ENCODE measurements at places on chromosomes 5 and 9.

DNA sequence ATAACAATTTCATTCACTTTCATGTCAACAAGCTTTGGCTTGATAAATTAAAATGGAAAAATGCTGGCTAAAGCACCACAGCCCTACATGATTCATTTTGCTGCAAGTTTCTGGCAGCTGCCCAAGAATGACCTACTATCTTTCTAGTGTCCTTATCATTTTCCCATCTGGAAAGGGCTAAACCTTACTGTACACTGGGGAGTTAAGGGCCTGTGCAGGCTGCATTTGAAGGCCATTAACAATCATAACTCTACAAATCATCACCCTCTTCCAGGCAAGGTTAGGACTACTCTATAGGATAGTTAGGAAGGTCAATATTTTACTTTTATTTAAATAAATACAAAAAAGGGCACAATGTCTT lies 579.7 kb upstream of the ZNF608 start:
- no peaks in the 10 kb centered on the region for H3K4me1 ChIP-seq
- H3K27ac ChIP-seq, result no peak overlapping the region
- no peaks in the 10 kb centered on the region for H3K36me3 ChIP-seq
- H3K27me3 ChIP-seq, result no peaks in the 10 kb centered on the region

GRCh38 chr5:181050016-181050415 lies 9.9 kb downstream of the BTNL9 start:
- DNase-seq, result no peak
- no peak overlapping the region for H3K27ac ChIP-seq

DNA sequence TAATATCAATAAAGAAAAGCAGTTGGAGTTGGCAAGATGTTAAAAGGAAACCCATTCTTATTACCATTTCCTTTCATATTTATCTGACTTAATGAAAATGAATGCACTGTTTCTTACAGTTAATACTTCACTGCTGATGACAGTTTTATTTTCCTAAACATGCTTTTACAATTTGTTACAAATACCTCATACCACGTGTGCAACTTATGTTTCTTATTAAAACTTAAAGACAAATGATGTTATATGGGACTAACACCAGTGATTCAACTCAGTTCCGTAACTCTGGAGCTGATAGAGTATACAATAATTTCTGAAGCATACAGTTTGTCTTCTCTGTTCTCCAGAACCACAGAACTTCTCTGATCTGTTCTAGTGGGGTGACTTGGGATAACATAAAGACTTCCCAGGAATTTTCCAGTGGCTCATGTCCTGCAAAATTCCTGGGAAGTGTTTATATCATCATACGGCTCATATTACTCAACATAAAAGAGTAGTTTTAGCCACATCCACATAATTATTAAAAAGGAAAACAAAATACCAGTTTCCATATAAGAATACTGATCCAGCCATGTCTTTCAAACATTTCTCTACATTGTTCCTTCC lies 1259.0 kb upstream of the C9orf72 start:
- no peak overlapping the region for H3K27ac ChIP-seq
- H3K4me3 ChIP-seq, result no peak overlapping the region
- H3K4me1 ChIP-seq, result no peaks in the 10 kb centered on the region
- H3K27me3 ChIP-seq, result no peaks in the 10 kb centered on the region
- no peak for DNase-seq

- DNase-seq, result no peak
- no peak overlapping the region for H3K27ac ChIP-seq
- no peaks in the 10 kb centered on the region for H3K36me3 ChIP-seq
- no peaks in the 10 kb centered on the region for H3K27me3 ChIP-seq
- no peak overlapping the region for H3K4me3 ChIP-seq
- peaks cover 10% of the 10 kb centered on the region for H3K4me1 ChIP-seq
Observed at GRCh38 chr9:114483499-114483898, 21.8 kb downstream of the WHRN start.

DNA sequence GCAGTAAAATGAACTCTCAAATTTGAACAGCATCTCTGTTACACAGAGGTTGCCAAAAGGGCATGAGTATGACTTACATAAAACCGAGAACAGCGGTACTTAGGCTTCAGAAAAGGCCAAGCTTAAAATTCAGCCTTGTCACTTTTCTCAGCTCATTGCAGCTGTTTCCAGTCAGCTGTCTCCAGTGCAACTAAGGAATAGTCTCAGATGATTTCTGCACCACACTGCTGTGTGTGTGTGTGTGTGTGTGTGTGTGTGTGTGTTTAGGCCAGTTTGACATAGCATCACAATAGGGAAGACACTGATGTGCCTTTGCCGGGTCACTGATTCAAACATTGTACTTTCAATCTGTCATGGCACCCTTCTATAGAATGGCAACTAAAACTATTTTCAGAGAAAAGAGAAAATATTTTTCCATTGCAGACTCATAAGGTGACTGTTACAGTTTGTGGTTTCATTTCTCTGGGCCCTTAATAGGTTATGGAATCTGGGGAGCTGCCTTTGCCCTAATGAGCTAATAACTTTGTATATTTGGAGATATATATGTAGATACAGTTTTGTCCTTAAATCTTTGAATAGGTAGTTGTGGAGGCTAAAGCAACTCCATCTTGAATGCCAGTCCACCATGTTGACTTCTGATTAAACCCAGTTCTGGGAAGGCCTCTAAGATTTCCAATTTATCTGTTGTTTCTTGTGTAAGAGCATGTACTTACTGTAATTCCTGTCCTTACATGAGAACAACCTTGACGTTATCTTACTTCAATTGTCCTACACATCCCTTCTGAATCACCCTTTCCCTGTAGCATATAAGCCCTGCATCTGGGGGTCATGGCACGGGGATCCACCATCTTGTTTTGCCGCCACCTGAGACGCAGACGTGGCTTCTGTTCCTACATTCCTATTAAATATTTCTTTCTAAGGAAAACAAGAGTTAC lies 4.5 kb downstream of the LSM11 start:
- H3K4me1 ChIP-seq, result peaks cover 16% of the 10 kb centered on the region
- no peaks in the 10 kb centered on the region for H3K27me3 ChIP-seq
- no peak overlapping the region for H3K27ac ChIP-seq
- no peak for DNase-seq
- H3K36me3 ChIP-seq, result peaks cover 4% of the 10 kb centered on the region

GRCh38 chr9:124344291-124345050 lies 70.8 kb downstream of the PSMB7 start:
- no peaks in the 10 kb centered on the region for H3K27me3 ChIP-seq
- no peaks in the 10 kb centered on the region for H3K4me1 ChIP-seq
- no peaks in the 10 kb centered on the region for H3K36me3 ChIP-seq
- no peak overlapping the region for H3K4me3 ChIP-seq

DNA sequence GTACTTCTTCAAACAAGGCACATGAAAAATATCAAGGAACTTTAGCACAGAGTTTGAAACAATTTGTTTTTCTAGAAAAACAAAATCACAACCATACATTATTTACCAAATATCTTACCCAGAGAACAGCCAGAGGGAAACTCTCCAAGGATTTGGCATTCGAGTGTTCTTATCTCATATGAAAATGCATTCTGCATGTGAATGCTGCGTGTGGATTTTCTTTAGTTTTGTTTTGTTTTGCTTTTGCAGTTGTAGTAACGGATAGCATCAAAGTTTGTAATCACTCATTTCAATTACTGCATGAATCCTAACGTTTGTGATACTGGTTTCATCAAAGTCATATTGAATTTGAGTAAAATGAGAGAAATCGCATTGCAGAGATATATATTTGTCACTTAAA lies 28.0 kb downstream of the ADAMTSL1 start:
- H3K27me3 ChIP-seq, result peaks cover 2% of the 10 kb centered on the region
- no peak overlapping the region for H3K27ac ChIP-seq
- no peak overlapping the region for H3K4me3 ChIP-seq

GRCh38 chr5:78589923-78590322 lies 58.6 kb downstream of the LHFPL2 start:
- no peak overlapping the region for H3K27ac ChIP-seq
- H3K4me1 ChIP-seq, result peaks cover 9% of the 10 kb centered on the region
- peaks cover 5% of the 10 kb centered on the region for H3K36me3 ChIP-seq
- DNase-seq, result no peak
- H3K4me3 ChIP-seq, result no peak overlapping the region
- peaks cover 1% of the 10 kb centered on the region for H3K27me3 ChIP-seq

- H3K27me3 ChIP-seq, result no peaks in the 10 kb centered on the region
- DNase-seq, result no peak
- H3K36me3 ChIP-seq, result no peaks in the 10 kb centered on the region
- H3K27ac ChIP-seq, result no peak overlapping the region
- H3K4me3 ChIP-seq, result no peak overlapping the region
Observed at GRCh38 chr9:74358959-74359358, 138.2 kb upstream of the RORB start.

- no peaks in the 10 kb centered on the region for H3K4me1 ChIP-seq
- no peak for DNase-seq
- no peak overlapping the region for H3K27ac ChIP-seq
- H3K4me3 ChIP-seq, result no peak overlapping the region
- no peaks in the 10 kb centered on the region for H3K27me3 ChIP-seq
Observed at GRCh38 chr5:27722337-27722736, 684.0 kb upstream of the CDH9 start.

- H3K27me3 ChIP-seq, result no peaks in the 10 kb centered on the region
- DNase-seq, result no peak
Observed at GRCh38 chr5:97231025-97231636, 48.1 kb upstream of the RIOK2 start.

DNA sequence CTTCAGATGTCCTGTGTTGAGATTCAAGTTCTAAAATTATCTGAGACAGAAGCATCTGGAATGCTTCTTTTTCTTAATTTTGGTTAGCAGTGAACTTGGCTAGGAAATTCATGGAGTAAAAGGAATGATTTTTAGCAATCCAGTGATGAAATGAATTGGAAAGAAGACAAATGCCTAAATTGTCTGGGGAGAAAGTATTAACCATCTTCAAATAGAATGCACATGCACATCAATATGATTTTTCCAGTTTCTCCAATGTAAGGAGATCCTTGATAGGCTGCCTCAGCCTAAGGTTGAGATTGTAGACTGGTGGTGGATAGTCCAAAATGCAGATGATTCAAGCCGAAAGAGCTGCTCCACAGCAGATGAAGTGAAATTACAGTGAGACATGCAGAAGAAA lies 106.7 kb downstream of the PCSK5 start:
- no peaks in the 10 kb centered on the region for H3K27me3 ChIP-seq
- no peak overlapping the region for H3K27ac ChIP-seq
- H3K36me3 ChIP-seq, result peaks cover 29% of the 10 kb centered on the region

- H3K36me3 ChIP-seq, result peaks cover 76% of the 10 kb centered on the region
- H3K27ac ChIP-seq, result no peak overlapping the region
- no peak overlapping the region for H3K4me3 ChIP-seq
- DNase-seq, result peak; percentile 66
Observed at GRCh38 chr5:96752341-96753016, 55.3 kb downstream of the ERAP1 start.

DNA sequence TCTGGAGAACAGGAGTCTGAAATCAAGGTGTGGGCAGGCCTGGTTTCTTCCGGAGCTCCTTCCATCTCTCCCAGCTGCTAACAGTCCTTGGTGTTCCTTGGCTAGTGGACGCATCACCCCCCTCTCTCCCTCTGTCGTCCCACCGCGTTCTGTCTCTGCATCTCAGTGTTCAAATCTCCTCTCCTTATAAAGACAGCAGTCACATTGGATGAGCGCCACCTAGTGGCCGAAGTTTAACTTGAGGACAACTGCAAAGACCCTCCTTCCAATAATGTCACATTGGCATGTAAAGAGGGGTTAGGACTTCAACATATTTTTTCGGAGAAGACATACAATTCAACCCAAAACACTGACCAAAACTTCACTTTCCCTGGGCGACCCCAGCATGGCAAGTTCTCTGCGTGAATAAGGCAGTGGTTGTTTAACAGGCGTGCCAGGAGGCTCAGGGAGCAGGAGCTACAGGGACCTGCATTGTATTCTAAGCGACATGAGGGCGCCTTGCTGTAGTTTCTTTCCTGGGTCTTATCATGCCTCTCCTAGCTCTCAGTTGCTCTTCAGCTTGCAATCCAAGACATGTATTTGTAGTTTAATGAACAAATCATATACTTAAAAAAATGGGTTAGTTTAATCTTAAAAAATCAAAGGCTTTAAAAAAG lies 27.9 kb upstream of the BASP1 start:
- H3K4me1 ChIP-seq, result no peaks in the 10 kb centered on the region
- DNase-seq, result peak; percentile 71
- H3K27me3 ChIP-seq, result peaks cover 15% of the 10 kb centered on the region
- H3K36me3 ChIP-seq, result no peaks in the 10 kb centered on the region
- no peak overlapping the region for H3K4me3 ChIP-seq

DNA sequence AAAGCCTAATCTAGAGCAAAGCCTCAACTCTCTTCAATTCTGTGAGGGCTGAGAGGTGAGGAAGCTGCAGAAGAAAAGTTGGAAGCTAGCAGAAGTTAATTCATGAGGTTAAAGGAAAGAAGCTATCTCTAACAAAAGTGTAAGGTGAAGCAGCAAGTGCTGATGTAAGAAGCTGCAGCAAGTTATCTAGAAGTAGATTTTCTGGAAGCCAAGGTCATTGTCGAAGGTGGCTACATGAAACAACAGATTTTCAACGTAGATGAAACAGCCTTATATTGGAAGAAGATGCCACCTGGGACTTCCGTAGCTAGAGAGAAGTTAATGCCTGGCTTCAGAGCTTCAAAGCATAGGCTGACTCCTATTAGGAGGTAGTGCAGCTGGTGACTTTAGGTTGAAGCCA lies 42.0 kb downstream of the SREK1 start:
- no peak overlapping the region for H3K27ac ChIP-seq
- no peaks in the 10 kb centered on the region for H3K4me1 ChIP-seq
- H3K4me3 ChIP-seq, result no peak overlapping the region
- H3K27me3 ChIP-seq, result no peaks in the 10 kb centered on the region
- peaks cover 22% of the 10 kb centered on the region for H3K36me3 ChIP-seq

DNA sequence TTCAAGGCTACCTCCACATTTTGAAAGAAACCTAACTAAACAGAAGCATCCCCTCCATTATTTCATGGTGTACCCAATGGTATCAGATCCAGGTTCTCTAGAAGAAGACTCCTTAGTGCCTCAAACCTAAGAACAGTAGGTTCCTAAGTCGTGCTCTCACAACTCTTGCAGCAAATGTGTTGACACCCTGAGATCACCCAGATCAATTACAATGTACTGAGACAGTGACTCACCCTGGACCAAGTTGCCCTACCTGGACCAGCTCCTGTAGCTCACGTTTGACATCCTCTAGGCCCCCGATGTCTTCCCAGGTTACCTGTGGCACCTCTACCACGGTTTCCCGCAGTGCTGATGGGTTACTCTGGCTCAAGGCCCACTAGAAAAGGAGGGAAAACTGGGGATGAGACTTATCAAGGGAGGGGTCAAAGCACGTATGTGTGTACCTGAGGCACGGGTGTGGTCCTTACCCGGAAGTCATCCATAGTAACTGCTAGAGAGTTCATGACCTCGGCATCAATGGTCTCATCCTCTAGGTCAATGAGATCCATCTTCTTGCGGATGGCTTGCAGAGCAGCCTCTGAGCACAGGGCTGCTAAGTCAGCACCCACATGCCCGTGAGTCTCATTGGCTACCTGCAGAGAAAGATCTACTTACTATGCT lies 11.7 kb downstream of the VCP start:
- no peak overlapping the region for H3K4me3 ChIP-seq
- H3K4me1 ChIP-seq, result peaks cover 6% of the 10 kb centered on the region
- no peaks in the 10 kb centered on the region for H3K27me3 ChIP-seq
- DNase-seq, result no peak
- peaks cover 94% of the 10 kb centered on the region for H3K36me3 ChIP-seq

- no peak overlapping the region for H3K4me3 ChIP-seq
- peaks cover 1% of the 10 kb centered on the region for H3K4me1 ChIP-seq
- no peaks in the 10 kb centered on the region for H3K27me3 ChIP-seq
Observed at GRCh38 chr9:137457406-137458193, 1.5 kb downstream of the NSMF start.

- DNase-seq, result peak; percentile 21
- peak overlapping the region; percentile 72 for H3K4me3 ChIP-seq
- H3K27me3 ChIP-seq, result no peaks in the 10 kb centered on the region
- H3K27ac ChIP-seq, result peak overlapping the region; percentile 79
- H3K36me3 ChIP-seq, result no peaks in the 10 kb centered on the region
- H3K4me1 ChIP-seq, result peaks cover 37% of the 10 kb centered on the region
Observed at GRCh38 chr5:180816608-180817534, 14.3 kb upstream of the MGAT1 start.
